Spinal cord (tissue), 10 donors: ENCODE measurements at places on chromosomes 3 and 15. TPM values are rescaled to one million over a fixed set of nuclear protein-coding genes. Genes with fewer than 3 reads are reported as not detected.
A peak's percentile ranks its signal among the peaks of the same experiment; 100 is the strongest.

P2RY13 gene
- 7.5 TPM for polyA plus RNA-seq

- H3K4me1 ChIP-seq: peaks cover 6% of the 10 kb centered on the region
- H3K36me3 ChIP-seq: no peaks in the 10 kb centered on the region
- no peak for DNase-seq
- H3K4me3 ChIP-seq: no peak overlapping the region
- H3K27me3 ChIP-seq: no peaks in the 10 kb centered on the region
- H3K27ac ChIP-seq: no peak overlapping the region
These were observed 27.5 kb upstream of the FAM81A start for GRCh38 chr15:59410391-59410896.

- peaks cover 3% of the 10 kb centered on the region for H3K4me1 ChIP-seq
- DNase-seq: peak; percentile 59
- no peaks in the 10 kb centered on the region for H3K27me3 ChIP-seq
- H3K4me3 ChIP-seq: no peak overlapping the region
- no peak overlapping the region for H3K27ac ChIP-seq
These were observed 272.0 kb downstream of the RORA start for GRCh38 chr15:60957111-60957510.

SLC25A36 gene
- 115 TPM for polyA plus RNA-seq

SPATA12 gene
- polyA plus RNA-seq: 0.20 TPM

TMEM44 gene
- 33.5 TPM for polyA plus RNA-seq

SKOR1 gene
- polyA plus RNA-seq: 20.1 TPM

GRCh38 chr3:154176036-154176435 lies 54.8 kb downstream of the ARHGEF26 start:
- peaks cover 10% of the 10 kb centered on the region for H3K4me1 ChIP-seq
- DNase-seq: peak; percentile 45
- no peak overlapping the region for H3K27ac ChIP-seq
- H3K36me3 ChIP-seq: no peaks in the 10 kb centered on the region
- H3K4me3 ChIP-seq: no peak overlapping the region
- H3K27me3 ChIP-seq: no peaks in the 10 kb centered on the region

COL6A5 gene
- polyA plus RNA-seq: 0.05 TPM

DNA sequence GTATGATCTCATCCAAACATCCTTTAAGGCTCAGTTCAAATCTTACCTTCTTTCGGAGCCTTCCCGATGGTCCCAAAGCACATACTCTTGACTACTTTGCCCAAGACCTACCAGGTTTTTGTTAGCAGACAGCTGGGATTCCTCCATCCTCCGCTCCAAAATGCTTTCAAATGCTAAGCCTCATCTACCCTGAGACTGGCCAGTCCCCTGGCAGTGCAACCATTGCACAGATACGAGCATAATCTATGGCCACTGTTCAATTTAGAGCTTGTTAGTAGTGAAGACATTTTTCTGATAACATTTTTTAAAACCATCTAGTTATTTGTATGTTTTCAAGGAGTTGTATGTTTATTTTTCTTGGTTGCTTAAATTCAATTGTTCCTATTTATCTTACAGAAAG lies 264.4 kb upstream of the NR2F2 start:
- no peak overlapping the region for H3K27ac ChIP-seq
- H3K4me3 ChIP-seq: no peak overlapping the region
- no peak for DNase-seq
- no peaks in the 10 kb centered on the region for H3K36me3 ChIP-seq
- no peaks in the 10 kb centered on the region for H3K27me3 ChIP-seq
- no peaks in the 10 kb centered on the region for H3K4me1 ChIP-seq

CCDC9B gene
- polyA plus RNA-seq: 5.8 TPM

UBAP1L gene
- 16.8 TPM for polyA plus RNA-seq

LRRC2 gene
- polyA plus RNA-seq: 2.5 TPM

GRCh38 chr15:79160211-79160610 lies 69.6 kb upstream of the RASGRF1 start:
- peaks cover 7% of the 10 kb centered on the region for H3K4me1 ChIP-seq
- H3K36me3 ChIP-seq: no peaks in the 10 kb centered on the region
- no peak overlapping the region for H3K27ac ChIP-seq
- no peak overlapping the region for H3K4me3 ChIP-seq

GRCh38 chr3:38662544-38662943 lies 13.1 kb upstream of the SCN5A start:
- H3K4me1 ChIP-seq: no peaks in the 10 kb centered on the region
- H3K27me3 ChIP-seq: peaks cover 15% of the 10 kb centered on the region
- peak; percentile 50 for DNase-seq

CHRNA5 gene
- polyA plus RNA-seq: 2.6 TPM

- no peak overlapping the region for H3K4me3 ChIP-seq
- no peak overlapping the region for H3K27ac ChIP-seq
- H3K4me1 ChIP-seq: peaks cover 14% of the 10 kb centered on the region
These were observed 43.0 kb upstream of the MUC4 start for GRCh38 chr3:195854628-195855294.

- H3K4me1 ChIP-seq: peaks cover 19% of the 10 kb centered on the region
- no peaks in the 10 kb centered on the region for H3K27me3 ChIP-seq
- no peaks in the 10 kb centered on the region for H3K36me3 ChIP-seq
- no peak overlapping the region for H3K4me3 ChIP-seq
- no peak for DNase-seq
- no peak overlapping the region for H3K27ac ChIP-seq
These were observed 118.6 kb upstream of the PRR20G start for GRCh38 chr3:127406309-127407025.

- H3K4me3 ChIP-seq: no peak overlapping the region
- no peaks in the 10 kb centered on the region for H3K36me3 ChIP-seq
- no peak for DNase-seq
- H3K27ac ChIP-seq: no peak overlapping the region
These were observed 27.8 kb upstream of the AZI2 start for GRCh38 chr3:28376424-28376823.

GRCh38 chr3:133943639-133944141 lies 48.0 kb upstream of the RAB6B start:
- no peak for DNase-seq
- H3K27me3 ChIP-seq: no peaks in the 10 kb centered on the region
- no peak overlapping the region for H3K27ac ChIP-seq
- peaks cover 27% of the 10 kb centered on the region for H3K4me1 ChIP-seq
- no peaks in the 10 kb centered on the region for H3K36me3 ChIP-seq

MUC13 gene
- not detected for polyA plus RNA-seq

GOLGA6D gene
- polyA plus RNA-seq: 0.45 TPM

GOLGA6L10 gene
- polyA plus RNA-seq: 8.1 TPM

DNA sequence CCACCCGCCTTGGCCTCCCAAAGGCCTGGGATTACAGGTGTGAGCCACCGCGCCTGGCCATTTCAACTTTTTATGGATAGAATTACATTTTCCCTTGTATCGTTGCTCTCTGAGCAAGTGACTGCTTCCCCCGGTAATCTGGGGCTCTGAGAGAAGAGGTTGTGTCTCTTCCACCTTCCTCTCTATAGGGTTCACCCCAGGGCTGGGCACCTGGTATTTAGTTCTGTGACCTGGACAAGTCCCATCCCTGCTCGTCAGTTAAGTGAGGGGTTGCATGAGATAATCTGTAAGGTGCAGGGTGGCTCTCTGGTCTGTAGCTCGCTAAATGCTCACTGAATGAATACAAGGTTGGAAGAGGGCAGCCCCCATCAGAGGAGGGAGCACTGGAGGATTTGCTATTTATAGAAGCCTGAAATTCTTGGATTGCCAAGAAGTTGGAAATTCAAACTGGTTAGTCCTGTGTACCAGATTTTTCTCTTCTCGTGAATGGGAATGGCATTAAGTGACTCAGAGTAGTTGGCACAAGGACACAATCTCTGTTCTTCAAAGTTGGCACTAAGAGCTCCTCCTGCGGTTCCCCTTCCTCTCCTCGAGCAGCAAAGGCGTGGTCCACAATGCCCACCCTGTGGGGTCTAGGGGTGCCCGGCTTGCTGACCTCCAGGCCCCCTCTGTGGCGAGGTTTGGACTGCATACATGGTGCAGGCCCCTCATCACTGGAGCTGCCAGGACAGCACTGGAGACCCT lies 68.1 kb upstream of the DLG1 start:
- H3K27ac ChIP-seq: no peak overlapping the region
- no peak overlapping the region for H3K4me3 ChIP-seq
- H3K27me3 ChIP-seq: no peaks in the 10 kb centered on the region
- H3K4me1 ChIP-seq: peaks cover 32% of the 10 kb centered on the region
- DNase-seq: no peak

DNA sequence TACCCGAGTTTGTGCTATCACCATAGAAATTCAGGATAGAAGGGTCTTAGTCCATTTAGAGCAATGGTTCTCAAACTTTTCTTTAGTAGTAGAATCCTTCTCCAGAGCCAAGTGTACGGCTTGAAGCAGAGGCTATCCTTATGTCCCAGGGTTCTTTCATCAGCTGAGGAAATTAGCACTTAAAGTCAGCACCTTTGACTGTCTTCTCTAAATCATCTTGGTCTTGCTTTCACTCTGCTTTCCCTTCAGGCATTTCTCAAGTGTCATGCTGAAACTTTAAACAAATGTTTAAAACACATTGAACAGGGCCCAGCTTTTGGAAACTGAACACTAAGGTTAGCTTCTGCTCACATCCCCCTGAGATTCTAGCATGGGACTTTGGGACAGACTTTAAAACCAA lies 78.2 kb downstream of the TM4SF4 start:
- peaks cover 20% of the 10 kb centered on the region for H3K4me1 ChIP-seq
- no peaks in the 10 kb centered on the region for H3K36me3 ChIP-seq
- H3K27me3 ChIP-seq: no peaks in the 10 kb centered on the region
- H3K4me3 ChIP-seq: no peak overlapping the region
- DNase-seq: no peak

DNA sequence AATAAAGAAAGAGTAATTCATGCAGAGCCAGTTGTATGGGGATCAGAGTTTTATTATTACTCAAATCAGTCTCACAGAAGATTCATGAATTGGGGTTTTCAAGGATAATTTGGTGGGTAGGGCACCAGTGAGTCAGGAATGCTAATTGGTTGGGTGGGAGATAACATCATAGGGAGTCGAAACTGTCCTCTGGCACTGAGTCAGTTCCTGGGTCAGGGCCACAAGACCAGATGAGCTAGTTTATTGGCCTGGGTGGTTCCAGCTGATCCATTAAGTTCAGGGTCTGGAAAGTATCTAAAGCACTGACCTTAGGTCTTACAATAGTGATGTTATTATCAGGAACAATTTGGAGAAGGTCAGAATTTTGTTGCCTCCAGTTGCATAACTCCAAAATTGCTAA lies 998.6 kb upstream of the EPHA6 start:
- DNase-seq: no peak
- no peaks in the 10 kb centered on the region for H3K27me3 ChIP-seq
- no peak overlapping the region for H3K27ac ChIP-seq
- no peak overlapping the region for H3K4me3 ChIP-seq
- no peaks in the 10 kb centered on the region for H3K36me3 ChIP-seq

CHDH gene
- 10.2 TPM for polyA plus RNA-seq

GRCh38 chr15:77017761-77018720 lies 23.1 kb downstream of the PSTPIP1 start:
- no peak for DNase-seq
- H3K36me3 ChIP-seq: no peaks in the 10 kb centered on the region
- no peak overlapping the region for H3K4me3 ChIP-seq
- no peak overlapping the region for H3K27ac ChIP-seq
- no peaks in the 10 kb centered on the region for H3K27me3 ChIP-seq

DNA sequence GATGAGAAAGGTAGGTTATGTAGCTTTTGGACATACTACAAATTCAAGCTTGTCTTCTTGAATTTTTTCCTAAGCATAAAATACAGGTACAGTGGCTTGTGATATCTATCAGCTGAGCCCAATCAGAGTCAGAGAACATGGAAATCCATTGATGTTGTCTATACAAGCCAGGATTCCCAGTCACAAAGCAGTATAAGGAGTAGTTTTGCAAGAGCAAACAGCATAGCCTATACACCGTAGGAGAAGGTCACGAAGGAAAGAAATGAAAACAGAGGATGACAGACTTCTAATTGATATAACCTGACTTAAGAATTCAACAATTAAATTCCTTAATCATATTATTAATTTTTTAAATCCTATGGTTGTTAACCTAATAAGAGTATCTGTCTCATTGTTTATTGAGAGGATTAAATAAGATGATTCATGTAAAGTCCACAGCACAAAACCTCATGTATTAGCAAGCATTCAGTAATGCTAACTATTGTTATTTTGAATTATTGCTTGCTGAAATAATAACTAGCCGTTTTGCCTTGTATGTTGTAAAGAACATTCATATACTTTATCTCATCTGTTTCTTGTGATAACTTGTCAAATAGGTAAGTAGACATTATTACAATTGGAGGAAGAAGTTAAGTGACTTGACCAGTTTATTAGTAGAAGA lies 276.6 kb upstream of the ZPLD1 start:
- H3K4me3 ChIP-seq: no peak overlapping the region
- H3K27me3 ChIP-seq: no peaks in the 10 kb centered on the region
- no peaks in the 10 kb centered on the region for H3K4me1 ChIP-seq
- DNase-seq: no peak
- H3K27ac ChIP-seq: no peak overlapping the region

POPDC2 gene
- 1.8 TPM for polyA plus RNA-seq

- no peaks in the 10 kb centered on the region for H3K27me3 ChIP-seq
- H3K4me3 ChIP-seq: no peak overlapping the region
- H3K4me1 ChIP-seq: no peaks in the 10 kb centered on the region
- H3K36me3 ChIP-seq: no peaks in the 10 kb centered on the region
These were observed 1.3 kb downstream of the SMCO1 start for GRCh38 chr3:196513697-196514349.

DNA sequence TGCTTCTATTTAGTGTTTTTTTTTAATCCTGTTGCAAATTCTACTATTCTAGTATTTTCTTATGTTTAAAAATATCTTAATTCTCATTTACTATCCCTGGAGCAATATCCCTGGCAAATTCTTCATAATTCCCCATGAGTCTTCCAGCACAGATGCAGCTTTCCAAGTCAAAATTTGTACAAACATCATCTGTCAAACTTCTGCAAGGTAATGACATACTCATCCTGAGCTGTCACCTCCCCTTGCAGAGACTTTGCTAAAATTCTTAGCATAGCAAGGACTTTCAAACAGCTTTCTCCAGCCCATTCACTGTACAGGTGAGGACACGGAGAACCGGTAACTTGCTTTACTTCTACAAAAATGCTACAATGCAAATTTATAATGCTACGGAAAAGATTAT lies 28.6 kb upstream of the VGLL4 start:
- no peaks in the 10 kb centered on the region for H3K36me3 ChIP-seq
- no peak for DNase-seq
- H3K4me1 ChIP-seq: no peaks in the 10 kb centered on the region

SERINC4 gene
- not detected for polyA plus RNA-seq

- H3K27ac ChIP-seq: peak within 1 kb of the TSS; percentile 95
- no peaks in the 10 kb centered on the region for H3K27me3 ChIP-seq
- DNase-seq: peak; percentile 96
- H3K36me3 ChIP-seq: no peaks in the 10 kb centered on the region
- H3K4me3 ChIP-seq: peak within 1 kb of the TSS; percentile 88
- H3K4me1 ChIP-seq: peaks cover 5% of the 10 kb centered on the region
These were observed at the start of gene SENP7 for GRCh38 chr3:101512646-101513418. Gene SENP7, minus strand, starts transcription at chr3:101513212. Its CDS starts 82 bp downstream, at chr3:101513130.

ADGRG7 gene
- polyA plus RNA-seq: not detected

DNA sequence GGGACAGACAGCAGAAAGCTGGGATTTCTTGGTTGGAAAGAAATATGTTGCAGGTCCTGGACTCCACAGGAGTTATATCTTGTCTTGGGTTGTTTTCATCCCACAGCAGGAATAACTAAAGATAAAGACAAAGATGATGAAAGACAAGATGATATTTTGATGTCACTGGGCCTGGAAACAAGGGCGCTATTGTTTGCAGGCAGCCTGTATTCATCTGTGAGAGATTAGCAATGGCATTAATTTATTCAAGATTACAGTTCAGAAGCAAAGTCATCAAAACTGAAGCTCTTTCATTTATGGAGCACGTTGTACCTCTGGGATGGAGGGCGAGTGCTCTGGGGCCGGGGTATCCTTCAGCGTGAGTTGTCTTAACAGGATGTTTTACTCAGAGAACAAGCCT lies 213.8 kb downstream of the LRTM1 start:
- no peak overlapping the region for H3K4me3 ChIP-seq
- no peak for DNase-seq
- no peak overlapping the region for H3K27ac ChIP-seq
- no peaks in the 10 kb centered on the region for H3K36me3 ChIP-seq
- no peaks in the 10 kb centered on the region for H3K4me1 ChIP-seq

NSUN3 gene
- polyA plus RNA-seq: 9.5 TPM
